HTR-8/SVneo (cell line): ENCODE measurements at places on chromosomes 7 and 10.

- no peak for DNase-seq
Observed at GRCh38 chr7:45975367-45975766, 54.3 kb upstream of the IGFBP3 start.

DNA sequence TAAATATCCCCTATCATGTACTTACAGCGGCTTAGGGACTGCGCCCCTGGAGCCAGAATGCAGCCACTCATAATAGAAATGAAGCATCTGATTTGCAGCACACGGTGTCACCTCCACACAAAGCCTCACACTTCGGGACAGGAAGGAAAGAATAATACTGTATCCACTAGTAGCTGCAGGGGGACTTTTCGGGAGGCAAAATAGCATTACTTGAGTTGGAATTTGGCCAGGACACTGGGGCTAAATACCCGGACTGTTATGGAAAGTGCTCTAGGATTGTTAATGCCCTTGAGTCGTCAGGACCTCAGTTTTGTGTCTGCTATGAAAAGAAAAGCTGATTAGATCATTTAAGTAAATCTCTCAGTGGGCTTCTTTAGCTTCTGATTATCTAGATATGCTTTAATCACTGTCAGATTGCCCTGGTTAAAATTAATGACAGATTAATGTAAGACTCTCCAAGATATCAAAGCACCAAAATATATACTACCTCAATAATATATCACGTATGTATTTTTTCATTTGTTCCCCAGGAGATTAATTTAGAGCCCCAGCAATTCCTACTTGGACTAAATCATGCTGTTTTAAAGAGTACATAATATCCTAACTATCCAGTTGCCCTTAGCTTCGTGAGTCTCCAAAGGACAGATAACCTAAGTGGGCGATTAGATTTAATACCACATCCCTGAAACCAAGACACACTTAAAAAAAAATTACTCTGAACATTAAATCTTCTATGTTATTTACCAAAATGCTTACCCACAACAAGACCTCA lies 173.0 kb upstream of the NEBL start:
- DNase-seq, result no peak

- DNase-seq, result no peak
Observed at GRCh38 chr7:112510001-112510742, 29.4 kb downstream of the LSMEM1 start.

- DNase-seq, result no peak
Observed at GRCh38 chr10:17586821-17587234, 30.3 kb downstream of the HACD1 start.

- no peak for DNase-seq
Observed at GRCh38 chr7:157845203-157845835, 508.5 kb downstream of the DNAJB6 start.

DNA sequence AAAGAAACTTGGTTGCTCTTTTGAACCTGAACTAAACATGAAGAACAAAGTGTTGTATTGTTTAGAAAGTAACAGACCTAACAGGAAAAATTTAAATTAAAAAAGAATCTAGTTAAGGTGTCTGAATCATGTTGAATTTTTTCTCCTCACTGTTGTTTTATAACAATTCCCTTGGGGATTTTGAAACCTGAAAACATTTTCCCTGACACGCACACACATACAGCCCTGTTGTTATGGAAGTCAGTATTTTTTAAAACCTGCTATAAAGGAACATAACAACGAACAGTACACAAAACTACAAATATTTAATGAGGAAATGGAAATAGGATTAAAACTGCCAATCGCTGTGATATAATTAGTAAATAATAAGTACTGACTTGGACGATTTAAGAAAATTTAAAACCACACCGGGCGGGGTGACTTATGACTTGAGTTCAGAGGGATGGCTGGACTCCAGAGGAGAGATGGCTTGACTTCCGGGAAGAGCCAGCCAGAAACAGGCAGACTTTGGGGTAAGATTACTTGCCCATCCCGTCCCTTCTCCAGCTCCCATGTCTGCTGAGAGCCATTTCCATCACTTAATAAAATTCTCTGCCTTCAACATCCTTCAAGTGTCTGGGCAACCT lies 16.2 kb upstream of the SPOCK2 start:
- no peak for DNase-seq

DNA sequence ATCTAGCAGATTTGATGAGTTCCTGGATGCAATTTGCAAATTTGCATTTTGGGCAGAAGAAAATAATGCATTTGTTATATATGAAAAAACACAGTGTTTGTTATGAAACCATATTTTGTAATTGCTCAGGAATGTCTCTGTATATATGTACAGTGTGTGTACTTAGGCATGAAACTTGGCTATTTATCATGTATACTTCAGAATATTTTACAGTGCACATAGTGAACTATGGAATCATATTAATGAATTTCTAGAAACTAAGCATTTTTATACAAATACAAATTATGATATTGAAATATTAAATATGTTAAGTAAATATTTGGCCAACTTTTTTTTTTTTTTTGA lies 107.5 kb downstream of the TWIST1 start:
- DNase-seq, result no peak

- no peak for DNase-seq
Observed at GRCh38 chr7:43856996-43857395, 12.3 kb downstream of the MRPS24 start.

DNA sequence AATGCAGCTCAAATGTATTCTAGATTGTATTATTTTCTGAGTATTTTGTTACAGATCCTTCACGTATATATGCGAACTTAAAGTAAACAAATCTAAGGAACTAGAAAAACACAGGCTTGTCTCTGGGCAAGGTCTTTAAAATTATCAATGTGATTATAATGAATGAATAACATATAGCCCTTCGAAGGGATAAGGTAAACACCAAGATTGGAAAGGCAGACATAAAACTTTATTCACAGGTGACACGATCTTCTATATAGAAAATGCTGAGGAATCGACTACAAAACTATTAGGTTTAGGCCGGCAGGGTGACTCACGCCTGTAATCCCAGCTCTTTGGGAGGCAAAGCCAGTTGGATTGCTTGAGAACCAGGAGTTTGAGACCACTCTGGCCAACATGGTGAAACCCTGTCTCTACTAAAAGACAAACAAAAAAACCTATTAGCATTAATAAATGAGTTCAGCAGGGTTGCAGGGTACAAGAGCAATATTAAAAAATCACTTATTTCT lies 80.4 kb downstream of the CNNM2 start:
- DNase-seq, result no peak

GRCh38 chr7:121081327-121081936 lies 92.9 kb downstream of the CPED1 start:
- DNase-seq, result no peak

DNA sequence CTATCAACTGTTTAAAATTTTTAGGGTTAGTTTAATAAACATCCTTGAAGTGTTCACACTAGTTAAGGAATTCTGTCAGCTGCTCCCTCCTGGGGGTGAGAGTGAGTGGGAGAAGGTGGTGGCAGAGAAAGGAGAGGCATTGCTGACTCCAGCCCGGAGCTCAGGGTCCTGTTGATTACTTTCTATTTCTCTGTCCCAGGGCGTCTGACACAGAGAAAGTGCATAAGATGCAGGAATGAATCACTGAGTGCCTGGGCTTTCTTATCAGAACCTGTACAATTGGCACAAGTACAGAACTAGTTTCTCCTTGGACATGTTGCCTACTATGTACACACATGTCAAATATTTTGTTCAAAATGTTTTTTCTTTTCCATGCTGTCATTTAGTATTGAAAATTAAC lies 410.8 kb upstream of the COBL start:
- DNase-seq, result no peak

DNA sequence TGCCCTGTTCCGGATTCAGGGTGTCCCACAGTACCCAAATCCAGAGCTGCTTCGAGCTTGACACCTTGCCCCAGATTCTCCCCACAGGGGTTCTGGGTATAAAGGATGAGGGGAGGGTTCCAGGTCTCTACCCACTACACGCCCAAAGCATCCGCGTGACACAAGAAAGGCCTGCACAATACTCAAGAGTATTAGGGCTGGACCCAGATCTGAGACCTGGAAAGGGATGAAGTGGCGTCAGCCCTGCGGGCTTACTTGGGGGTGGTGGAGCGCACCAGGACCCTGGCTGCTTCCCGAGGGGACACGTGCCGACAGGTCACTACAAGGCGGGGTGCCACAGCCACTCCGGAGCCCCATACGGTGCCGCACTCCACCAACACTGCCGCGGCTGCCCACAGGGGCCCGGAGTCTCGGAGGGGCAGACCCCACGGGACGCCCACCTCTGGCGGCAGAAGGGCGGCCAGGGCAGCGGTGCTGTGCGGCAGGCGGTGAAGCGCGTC lies 1.3 kb downstream of the TYSND1 start:
- no peak for DNase-seq

DNA sequence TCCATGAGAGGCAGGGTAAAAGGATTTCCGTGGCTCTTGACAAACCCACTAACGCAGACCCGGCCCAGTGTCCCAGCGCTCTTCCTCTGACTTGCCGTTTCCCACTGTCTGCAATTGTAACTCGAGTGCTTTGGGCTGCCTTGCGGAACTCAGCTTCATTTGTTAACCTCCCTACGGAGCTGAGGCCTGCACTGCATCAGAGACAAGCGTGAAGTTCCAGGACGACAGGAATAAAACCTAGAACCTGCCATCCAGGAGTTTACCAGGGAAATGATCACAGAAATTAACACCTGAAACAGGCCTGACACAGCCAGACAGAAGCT lies 76.2 kb downstream of the SFMBT2 start:
- no peak for DNase-seq

- DNase-seq, result no peak
Observed at GRCh38 chr7:45343746-45344145, 186.2 kb downstream of the RAMP3 start.

- DNase-seq, result no peak
Observed at GRCh38 chr10:44818041-44818649, 93.0 kb upstream of the TMEM72 start.

DNA sequence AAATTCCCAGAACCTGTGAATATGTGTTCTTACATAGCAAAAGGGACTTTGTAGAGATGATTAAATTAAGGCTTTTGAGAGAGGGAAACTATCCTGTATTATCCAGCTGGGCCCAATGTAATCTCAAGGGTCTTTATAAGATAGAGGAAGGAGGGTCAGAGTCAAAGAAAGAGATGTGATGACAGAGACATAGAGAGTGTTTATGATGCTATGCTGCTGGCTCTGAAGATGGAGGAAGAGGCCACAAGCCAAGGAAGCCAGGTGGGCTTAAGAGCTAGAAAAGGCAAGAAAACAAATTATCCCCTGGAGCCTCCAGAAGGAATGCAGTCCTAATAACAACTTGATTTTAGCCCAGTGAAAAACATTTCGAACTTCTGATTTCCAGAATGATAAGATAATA lies 15.3 kb upstream of the SKAP2 start:
- DNase-seq, result no peak

DNA sequence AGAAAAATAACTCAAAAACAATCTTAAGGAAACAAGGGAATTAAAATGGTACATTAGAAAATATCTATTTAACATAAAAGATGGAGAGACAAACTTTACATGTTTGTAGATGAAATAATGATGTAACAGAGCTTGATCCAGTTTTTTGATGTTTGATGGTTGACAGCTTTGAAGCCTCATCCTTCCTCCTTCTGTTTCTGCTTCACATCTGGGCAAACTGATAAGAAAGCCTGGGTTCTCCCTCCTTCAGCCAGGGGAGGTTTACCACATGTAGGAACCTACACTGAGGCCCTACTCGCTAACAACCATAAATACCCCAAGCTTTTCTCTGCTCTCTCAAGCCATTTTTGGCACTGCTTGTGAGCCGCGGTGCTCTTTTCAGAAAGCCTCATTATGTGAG lies 82.8 kb upstream of the ZNF32 start:
- no peak for DNase-seq

GRCh38 chr10:119679480-119679829 lies 28.3 kb downstream of the BAG3 start:
- no peak for DNase-seq

DNA sequence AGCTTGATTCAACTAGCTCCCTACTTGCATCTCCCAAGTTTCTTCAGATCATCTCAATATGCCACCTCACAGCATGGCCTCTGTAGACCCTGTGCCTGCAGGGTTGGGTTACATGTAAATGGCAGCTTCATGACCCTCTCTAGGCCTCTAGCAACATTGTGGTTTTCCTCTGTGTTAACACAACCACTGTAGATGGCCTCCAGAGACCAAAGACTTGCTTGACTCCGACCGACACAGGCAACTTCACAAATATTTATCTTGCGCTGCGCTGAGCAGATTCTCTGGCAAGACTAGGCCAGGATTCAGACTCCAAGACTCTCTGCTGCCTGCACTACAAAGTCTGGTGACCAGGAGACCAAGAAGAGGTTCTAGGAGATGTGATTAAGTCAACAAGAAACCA lies 75.9 kb downstream of the CNOT4 start:
- DNase-seq, result no peak

DNA sequence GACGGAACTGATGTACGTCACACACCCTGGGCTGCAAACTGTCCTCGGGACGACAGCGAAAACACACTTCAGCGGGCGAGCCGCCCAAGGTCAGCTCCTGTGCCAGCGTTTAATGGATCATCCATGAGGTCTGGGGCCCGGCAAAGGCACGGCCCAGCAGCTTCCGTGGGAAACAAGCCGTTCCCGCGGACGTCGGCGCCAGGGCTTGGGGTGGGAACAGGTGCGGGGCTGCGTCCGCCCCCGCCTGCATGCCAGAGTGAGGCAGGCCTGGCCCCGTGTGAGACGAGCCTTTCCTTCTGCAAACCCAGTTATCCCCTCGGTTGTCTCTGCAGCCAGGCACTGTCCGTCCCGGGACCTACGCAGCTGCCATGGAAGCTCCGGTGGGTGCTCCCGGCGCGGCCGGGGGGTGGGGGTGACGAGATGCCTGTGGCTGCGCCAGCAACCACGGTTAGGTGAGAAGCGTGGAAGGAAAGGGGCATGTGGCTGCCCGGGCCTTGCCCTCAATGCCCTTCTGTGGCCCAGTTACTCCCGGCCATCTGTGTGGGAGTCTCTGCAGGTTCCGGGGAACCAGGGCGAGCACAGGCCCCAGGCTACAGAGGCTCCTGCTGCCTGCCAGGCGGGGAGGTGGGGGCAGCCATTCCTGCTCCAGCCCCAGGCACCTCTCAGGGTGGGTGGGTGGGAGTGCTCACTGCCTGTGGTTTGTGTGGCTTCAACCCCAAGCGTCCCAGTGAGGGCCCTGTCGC lies 42.2 kb upstream of the PDGFA start:
- DNase-seq, result no peak

GRCh38 chr7:33073243-33073642 lies 10.7 kb upstream of the NT5C3A start:
- DNase-seq, result no peak

GRCh38 chr7:13312307-13312706 lies 624.9 kb downstream of the ARL4A start:
- DNase-seq, result no peak

GRCh38 chr10:50395271-50395670 lies 144.0 kb upstream of the ASAH2 start:
- DNase-seq, result no peak

- DNase-seq, result no peak
Observed at GRCh38 chr7:155585532-155585895, 39.2 kb upstream of the CNPY1 start.

- no peak for DNase-seq
Observed at GRCh38 chr10:35916791-35917190, 274.7 kb upstream of the FZD8 start.

DNA sequence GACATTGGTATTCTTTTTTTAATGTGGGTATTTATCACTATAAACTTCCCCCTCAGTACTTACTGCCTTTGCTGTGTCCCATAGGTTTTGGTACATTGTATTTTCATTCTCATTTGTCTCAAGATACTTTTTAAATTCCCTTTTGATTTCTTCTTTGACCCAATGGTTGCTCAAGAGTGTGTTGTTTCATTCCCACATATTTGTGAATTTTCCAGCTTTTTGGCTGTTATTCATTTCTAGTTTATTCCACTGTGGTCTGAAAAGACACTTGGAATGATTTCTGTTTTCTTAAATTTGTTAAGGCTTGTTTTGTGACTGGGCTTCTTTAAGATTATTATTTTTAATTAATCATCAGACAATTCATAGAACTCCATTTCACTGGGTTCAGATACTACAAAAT lies 105.0 kb downstream of the EPC1 start:
- DNase-seq, result no peak
